Central memory CD4-positive, alpha-beta T cell (primary cell): ENCODE measurements at places on chromosomes 7 and 10.

GRCh38 chr10:45660876-45661411 lies 11.6 kb downstream of the ZFAND4 start:
- no peak for DNase-seq

- no peak for DNase-seq
Observed at GRCh38 chr10:21355591-21356011, 169.9 kb downstream of the SKIDA1 start.

- no peak for DNase-seq
Observed at GRCh38 chr7:86094166-86094669, 549.5 kb upstream of the GRM3 start.

DNA sequence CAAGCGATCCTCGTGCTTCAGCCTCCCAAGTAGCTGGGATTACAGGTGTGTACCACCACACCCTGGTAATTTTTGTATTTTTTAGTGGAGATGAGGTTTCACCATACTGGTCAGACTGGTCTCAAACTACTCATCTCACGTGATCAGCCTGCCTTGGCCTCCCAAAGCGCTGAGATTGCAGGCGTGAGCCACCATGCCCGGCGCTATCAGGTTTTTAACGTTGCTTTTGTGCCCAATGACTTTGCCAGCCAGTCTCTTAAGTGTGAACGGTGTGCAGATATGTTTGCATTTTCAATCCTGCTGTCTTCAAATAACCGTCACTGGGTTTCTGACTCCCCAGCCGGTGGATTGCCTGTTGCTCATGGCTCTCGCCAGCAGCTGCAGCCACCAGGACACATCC lies 201.8 kb upstream of the PPP2R2D start:
- no peak for DNase-seq

DNA sequence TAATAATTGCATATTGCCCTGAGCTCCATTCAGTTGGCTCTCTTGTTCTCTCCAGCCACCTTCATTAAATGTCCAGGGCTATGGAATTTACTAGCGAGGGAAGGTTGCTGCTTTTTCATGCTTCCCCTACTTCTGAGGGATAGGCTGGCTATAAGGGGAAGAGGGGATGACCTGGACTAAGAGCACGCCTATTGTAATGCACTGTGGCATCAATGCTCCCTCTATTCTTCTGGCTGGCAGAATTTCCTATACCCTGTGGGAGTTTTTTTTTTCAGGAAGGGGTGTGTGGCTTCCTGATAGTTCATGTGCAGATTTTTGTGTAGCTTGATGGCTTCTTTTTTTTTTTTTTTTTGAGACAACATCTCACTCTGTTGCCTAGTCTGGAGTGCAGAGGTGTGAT lies 155.8 kb downstream of the SND1 start:
- DNase-seq, result no peak

- no peak for DNase-seq
Observed at GRCh38 chr10:27822301-27822700, 76.7 kb upstream of the MKX start.

GRCh38 chr7:45573204-45573603 lies 964 bp upstream of the ADCY1 start:
- DNase-seq, result no peak

DNA sequence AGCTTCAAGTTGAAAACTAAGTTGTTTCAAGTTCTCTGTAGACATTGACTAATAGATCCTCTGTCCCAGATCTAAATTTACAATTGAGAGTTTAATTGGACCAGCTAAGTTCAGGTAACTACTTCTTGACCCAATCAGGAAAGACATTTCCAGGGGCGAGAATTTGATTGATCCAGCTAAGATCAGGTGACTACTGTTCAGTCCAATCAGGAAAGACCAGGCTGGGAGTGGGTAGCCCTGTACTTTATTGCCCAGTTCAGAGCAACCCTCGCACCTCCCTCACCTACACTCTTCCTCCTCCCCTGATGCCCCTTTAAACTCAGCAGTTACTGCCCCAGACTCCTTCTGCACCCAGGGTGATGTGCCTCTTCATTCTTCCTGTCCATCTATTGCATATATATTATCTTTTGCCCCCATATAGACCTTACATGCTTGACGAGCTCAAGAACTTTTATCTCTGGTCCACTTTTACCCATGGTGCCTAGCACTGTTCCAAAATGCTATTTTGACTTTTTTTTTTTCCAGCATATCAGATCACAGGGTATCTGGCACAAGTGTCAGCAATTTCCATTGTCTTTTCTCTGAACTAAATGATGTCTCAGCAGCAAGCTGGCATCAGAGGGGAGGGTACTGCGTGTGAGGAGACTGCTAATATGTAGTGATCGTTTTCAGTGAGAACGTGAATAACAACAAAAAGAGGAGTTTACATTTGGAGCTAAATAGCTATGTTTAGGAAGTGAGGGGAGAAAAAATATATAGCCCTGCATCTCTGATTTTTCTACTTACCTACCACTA lies 169.4 kb downstream of the KIAA1217 start:
- DNase-seq, result no peak

DNA sequence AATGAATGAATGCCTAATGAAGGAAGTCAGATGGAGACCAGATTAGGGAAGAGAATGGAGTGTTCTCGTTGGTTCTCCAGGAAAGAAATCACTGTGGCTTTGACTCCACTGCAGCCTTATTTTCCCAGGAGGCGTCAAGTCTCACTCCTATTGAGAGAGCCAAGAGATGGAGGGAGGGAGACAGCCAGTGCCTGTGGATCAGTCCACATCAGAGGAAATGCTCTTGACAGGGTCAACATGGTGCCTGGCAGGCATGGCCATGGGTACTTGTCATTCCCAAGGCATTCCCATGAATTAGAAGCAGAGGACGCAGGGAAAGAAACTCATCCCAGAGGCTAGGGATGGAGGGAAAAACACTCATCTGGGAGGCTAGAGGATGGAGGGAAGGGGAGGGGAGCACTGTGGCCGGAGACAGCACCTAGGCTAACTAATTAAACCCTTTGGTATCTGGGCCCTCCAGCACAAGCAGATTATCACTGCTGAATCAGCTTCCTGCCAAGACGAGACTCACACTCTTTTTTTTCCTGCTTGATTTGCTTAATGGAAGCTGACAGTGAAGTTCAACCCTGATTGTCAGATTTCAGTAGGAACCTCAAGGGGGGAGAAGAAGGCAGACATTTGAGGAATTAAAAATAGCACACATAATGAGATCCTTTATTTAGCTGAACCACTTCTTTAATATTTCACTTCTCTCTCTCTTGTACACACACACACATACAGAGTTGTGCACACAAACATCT lies 1233.2 kb upstream of the AUTS2 start:
- DNase-seq, result no peak

DNA sequence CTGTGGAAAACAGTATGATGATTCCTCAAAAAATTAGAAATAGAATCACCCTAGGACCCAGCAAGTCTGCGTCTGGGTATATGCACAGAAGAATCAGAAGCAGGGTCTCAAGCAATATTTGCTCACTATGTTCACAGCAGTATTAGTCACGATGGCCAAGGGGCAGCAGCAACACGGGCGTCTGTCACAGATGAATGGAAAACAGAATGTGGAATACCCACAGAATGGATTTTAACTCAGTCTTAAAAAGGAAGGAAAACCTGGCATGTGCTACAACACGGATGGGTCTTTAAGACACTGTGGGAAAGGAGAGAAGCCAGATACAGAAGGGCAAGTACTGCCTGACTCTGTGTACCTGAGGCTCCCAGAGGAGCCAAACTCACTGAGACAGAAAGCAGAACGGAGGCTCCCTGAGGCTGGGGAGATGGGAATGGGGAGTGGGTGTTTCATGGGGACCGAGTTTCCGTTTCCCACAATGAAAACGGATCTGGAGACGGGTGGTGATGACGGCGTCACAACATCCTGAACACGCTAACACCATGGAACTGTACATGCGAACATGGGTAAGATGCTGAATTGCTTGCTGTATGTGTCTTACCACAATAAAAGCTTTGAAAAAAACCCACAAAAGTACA lies 36.7 kb upstream of the INPP5A start:
- no peak for DNase-seq

DNA sequence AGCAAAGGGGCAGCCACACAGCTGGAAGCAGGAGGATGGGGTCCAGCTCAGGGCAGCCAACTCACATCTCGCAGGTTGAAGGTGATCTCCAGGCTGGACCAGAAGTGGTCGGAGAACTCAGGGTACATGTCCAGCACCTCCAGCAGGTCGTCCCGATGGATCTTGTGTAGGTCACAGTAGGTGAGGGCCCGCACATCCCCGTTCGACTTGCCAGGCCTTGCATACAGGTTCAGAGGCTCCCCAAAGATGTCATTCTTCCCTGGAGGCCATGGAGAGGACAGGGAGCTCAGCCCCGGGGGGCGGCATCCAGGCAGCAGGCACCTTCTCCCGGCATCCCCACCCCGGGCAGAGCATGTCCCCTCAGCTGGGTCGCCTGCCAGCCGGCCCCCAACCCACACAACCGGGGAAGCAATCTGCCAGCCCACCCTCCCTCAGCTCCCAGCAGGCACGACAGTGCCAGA lies 29.3 kb downstream of the KCNH2 start:
- no peak for DNase-seq

GRCh38 chr10:51707392-51707791 lies 8.0 kb upstream of the CSTF2T start:
- no peak for DNase-seq

- DNase-seq, result no peak
Observed at GRCh38 chr7:74355091-74355490, 65.9 kb downstream of the CLIP2 start.

DNA sequence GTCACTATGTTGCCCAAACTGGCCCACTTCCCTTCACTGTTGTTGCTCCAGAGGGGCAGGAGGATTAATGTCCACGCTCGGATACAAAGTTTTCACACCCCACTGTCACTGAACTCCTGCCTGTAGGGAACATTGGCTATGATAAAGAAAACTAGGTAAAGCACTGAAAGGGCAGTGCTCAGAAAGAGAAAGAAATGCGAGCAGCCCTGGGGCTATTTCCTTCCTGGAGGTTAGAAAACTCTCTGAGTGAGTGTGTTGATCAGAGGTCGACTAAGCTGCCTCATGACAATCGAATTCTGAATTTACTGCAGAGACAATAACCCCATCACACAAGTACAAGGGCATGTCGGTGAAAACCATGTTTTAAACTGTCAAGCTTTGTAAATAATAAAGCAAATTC lies 227.2 kb upstream of the PITRM1 start:
- DNase-seq, result no peak

DNA sequence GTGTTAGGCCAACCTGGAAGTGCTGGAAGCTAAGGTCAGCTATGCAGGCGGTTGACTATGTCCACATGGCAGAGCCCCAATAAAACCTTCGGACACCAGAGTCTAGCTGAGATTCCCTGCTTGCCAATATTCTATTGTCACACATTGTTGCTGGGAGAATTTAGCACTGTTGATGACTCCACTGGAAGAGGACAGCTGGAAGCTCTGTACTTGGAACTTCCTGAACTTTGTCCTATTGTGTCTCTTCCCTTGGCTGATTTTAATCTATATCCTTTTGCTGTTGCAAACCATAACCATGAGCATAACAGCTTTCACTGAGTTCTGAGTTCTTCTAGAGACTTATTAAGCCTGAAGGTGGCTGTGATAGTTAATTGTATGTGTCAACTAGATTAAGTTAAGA lies 12.0 kb downstream of the XRCC2 start:
- DNase-seq, result no peak

GRCh38 chr7:91596287-91596686 lies 284.2 kb downstream of the MTERF1 start:
- no peak for DNase-seq

GRCh38 chr10:100784126-100784525 lies 38.7 kb downstream of the PAX2 start:
- no peak for DNase-seq

DNA sequence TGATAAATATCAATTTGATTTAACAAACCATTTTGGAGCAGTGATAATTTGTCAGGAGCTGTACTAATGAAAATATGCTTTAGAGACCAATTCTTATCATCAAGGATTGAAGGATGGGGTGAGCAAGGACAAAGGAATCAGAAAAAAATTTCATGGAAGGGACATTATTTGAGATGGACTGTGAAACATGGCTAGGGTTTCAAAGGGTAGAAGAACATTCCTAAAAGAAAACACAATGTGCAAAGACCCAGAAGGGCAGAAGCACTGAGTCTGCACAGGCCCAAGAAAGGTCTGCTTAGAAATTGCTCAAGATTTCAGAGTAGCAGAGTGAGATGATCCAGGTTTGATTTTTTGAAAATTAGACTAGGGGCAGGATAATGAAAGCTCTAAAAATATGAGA lies 174.5 kb downstream of the LRRN3 start:
- no peak for DNase-seq

DNA sequence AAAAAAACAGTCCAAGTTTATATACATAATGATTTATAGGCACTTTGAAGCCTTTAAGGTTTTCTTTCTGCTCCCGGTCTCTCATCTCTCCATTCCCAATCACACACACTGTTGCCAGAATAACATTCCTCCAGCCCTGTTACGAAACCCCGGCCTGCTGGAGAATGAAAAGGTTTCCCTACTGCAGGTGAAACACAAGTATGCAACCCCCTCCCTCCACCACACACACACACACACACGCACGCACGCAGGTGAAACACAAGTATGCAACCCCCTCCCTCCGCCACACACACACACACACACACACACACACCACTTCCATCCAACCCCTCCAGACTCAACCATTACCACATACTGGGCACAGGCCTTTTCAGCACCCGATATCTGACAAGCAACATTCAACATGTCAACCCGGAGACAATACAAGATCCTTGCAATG lies 87.5 kb downstream of the PARD3 start:
- DNase-seq, result no peak

GRCh38 chr7:149021725-149022062 lies 6.6 kb downstream of the PDIA4 start:
- no peak for DNase-seq
